AG04449 (cell line): ENCODE measurements at places on chromosomes 16 and 17.

DNA sequence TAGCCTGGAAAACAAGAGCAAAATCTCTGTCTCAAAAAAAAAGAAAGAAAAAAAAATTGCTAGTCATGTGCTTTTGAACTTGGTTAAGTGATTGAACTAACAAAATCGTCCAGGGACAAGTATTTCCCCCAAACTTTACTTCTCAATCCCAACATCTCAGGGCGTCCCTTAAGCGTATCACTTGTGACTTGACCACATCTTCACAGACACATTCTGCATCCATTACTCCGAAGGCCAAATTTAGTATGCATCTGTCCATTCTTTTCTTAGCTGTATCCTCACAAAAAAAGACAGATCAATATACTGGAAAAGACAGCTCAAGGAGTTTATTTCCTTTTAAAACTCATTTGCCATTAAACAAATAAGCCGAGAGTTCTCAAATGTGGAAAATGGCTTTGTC lies 5.9 kb upstream of the JPT1 start:
- no peak for DNase-seq

- peak; percentile 47 for DNase-seq
These were observed 8.3 kb downstream of the HS3ST3B1 start for GRCh38 chr17:14308965-14309879.

- no peak for DNase-seq
These were observed 27.0 kb downstream of the SETD6 start for GRCh38 chr16:58542291-58542690.

DNA sequence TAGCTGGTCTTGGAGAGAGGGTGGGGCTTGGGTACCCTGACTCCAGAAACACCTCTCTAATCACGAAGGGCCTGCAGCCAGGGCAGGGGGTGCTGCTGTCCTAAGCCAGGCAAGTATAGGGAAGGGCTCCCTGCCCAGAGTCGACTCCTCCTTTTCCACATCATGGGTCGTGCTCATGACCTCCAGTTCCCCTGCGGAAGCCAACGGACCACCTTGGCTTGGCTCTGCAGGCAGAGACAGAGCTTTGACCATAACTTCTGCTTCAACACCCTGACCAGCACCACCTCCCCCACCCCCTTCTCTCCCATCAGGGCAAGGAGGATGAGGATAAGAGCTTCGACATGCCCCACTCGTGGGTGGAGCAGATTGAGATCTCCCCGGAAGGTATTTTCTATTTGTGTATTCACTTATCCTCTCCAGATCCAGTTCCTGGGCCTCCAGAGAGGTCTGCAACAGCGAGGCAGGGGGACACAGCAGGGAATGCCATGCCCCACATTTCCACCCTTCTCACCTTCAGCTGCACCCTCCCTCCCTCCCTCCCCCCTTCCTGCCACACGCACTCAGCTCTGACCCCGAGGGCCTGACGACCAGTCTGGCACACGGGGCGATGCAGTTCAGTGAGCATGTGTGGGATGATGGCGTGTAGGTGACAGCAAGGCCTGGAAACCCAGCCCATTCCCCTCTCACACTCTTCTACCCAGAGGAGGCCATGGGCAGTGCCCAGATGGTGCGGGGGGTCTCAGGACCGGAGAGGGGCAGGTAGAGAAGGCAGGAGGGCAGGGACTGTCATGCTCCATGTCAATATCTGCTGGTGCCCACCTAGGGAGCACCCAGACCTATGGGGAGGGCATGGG lies 14.0 kb upstream of the KATNB1 start:
- DNase-seq, result no peak
